ENCODE measurements at places on chromosomes 7 and 10. TPM values are rescaled to one million over a fixed set of nuclear protein-coding genes. Genes with fewer than 3 reads are reported as not detected.

GRCh38 chr10:31083765-31084184 is 52.1 kb upstream of the ZNF438 start:
- peak; percentile 70 for DNase-seq

The HNRNPH3 gene
- 99.6 TPM for total RNA-seq

The PLXDC2 gene
- total RNA-seq = not detected

DNA sequence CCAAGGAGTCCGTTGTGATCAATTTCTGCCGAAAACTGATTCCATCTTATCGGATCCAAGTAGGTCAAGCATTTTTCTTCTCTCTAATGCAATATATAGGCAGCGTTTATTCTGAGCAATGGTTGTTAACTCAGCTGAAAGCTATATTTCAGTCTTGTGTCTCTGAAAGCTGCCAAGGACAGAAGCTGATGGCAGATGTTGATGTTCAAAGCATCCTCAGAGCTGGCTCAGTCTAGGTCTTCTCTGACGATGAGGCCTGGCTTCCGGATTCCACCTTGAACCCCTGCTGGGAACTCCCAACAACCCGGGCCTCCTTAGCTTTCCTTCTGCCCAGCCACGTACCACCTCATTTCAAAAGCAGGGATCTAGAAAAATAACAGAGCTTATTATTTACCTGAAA is 863.6 kb downstream of the NRG3 start:
- no peak for DNase-seq

DNA sequence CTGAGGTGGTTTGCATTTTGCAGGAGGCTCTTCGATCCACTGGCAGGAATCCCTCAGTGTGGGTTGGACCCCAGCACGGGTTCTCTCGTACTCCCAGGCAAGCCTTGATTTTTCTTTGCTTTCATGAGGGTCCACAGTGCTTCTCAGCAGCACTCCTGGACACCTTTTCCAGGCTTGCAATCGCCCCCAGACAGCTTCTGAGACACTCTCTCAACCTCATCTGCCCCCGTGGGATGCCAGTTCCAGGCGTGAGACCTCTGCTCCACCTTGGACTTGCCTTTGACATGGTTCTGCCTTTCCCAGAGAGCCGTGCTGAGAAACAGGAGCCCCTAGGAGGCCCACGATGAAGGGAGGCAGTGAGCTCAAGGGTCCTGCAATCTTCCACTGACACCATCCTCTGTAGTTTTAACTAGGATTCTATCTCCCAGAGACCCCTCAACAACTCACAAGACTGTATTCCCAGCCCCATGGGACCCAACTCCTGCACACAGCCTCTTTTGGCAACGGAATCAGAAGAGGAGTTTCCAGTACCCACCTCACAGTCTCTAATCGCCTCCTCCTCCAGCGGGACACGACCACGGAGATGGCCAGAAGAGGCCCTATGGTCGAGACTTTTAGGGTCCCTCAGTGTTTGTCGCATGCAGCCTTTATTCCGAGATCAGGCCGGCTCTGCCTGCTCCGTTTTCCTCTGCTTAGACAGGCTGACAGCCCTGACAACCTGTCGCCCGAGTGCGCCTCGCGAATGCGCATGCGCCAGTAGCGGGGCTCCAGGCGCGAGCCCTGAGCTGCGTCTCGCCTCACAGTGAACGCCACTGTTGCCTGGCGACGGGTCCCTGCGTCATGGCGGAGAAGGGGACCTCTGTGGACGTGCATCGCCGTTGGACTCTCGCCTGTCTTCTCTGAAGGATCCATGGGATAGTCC is 26.0 kb upstream of the ZNF273 start:
- DNase-seq = peak; percentile 57

- no peak for DNase-seq
Observed at GRCh38 chr10:3053155-3053554, 14.2 kb upstream of the PFKP start.

- DNase-seq = no peak
Observed at GRCh38 chr7:149720372-149721083, 52.9 kb downstream of the ZNF467 start.

The PHKG1 gene
- 1.0 TPM for total RNA-seq

The APBB1IP gene
- 92.2 TPM for total RNA-seq

The SLC13A1 gene
- not detected for total RNA-seq

GRCh38 chr10:77696584-77696983 is 59.0 kb upstream of the KCNMA1 start:
- DNase-seq = no peak

The OR2A12 gene
- not detected for total RNA-seq

The DLX6 gene
- total RNA-seq = not detected

- no peak for DNase-seq
Observed at GRCh38 chr7:129859183-129859582, 93.6 kb downstream of the UBE2H start.

DNA sequence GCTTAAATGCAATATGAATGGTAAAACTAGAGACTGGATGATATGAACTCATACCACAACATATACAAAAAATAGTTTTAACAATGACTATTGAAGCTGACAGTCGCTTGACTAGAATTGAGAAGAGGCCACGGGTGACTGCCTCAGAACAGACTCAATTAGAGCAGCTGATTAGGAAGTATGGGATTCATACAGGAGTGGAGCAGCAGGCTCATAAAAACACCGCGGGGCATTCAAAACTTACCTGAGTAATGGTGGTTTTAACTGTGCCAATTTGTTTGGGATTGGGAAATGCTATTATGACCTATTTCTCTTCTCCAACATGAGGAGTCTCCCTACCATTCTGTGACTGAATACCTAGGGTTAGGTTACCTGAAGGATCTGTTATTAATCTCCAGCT is 2.1 kb downstream of the CADPS2 start:
- no peak for DNase-seq

DNA sequence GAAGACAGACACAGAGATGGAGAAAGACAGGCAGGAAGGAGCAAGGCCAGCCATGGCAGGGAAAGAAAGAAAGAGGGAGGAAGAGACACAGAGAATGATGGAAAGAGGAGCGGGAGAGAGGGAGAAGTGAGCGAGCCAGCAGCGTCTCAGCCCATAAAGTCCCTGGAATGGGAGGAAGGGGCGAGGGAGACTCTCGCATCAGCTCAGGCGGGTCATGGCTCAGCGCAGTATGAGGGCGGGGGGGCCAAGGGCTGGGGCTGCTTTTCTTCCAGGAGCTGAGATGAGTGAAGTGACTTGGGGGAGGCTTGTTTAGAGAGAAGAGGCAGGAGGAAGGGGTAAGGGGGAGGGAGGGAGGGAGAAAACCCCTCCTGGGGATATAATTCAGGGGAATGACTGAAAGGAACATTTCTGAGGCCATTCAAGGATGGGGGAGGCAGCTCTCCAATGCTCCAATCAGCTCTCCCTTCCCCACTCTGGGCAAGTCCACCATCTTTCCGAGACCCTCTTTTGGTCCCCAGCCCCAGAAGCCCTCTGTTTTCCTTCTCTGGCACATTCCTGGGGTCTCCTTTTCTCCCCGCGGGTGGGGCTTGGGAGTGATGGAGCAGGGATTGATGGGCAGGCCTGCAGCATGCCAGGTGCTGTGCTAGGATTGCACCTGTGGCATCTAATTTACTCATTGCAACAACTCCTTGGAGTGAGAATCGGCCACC is 87.9 kb downstream of the HIF1AN start:
- DNase-seq = no peak

The ACTR3C gene
- 5.0 TPM for total RNA-seq

All from activated CD4-positive, alpha-beta T cell treated with anti-CD3 and anti-CD28 coated beads, Interleukin-2, amount 10 ng/mL, durations not matched to agents 7 days and 5 days (primary cell).